ENCODE measurements at places on chromosomes 3 and 15.

DNA sequence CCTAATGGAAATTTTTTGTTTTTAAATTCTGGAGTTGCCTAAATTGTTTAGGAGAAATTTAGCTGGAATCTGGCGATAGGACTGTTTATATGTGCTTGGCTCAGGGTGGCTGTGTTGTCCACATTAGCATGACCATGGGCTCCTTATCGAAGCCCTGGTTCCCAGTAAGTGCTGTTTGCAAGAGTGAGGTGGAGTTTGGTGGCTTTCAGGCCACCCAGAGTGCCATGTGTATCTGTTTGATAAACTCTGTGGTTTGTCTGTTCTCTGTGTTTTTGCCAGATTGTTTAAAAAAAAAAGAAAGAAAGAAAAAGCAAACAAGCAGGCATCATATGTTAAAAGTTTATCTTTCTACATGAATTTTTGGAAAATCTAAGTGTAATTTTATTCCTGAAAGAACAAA is 51.5 kb downstream of the PLCL2 start:
- no peak for DNase-seq

DNA sequence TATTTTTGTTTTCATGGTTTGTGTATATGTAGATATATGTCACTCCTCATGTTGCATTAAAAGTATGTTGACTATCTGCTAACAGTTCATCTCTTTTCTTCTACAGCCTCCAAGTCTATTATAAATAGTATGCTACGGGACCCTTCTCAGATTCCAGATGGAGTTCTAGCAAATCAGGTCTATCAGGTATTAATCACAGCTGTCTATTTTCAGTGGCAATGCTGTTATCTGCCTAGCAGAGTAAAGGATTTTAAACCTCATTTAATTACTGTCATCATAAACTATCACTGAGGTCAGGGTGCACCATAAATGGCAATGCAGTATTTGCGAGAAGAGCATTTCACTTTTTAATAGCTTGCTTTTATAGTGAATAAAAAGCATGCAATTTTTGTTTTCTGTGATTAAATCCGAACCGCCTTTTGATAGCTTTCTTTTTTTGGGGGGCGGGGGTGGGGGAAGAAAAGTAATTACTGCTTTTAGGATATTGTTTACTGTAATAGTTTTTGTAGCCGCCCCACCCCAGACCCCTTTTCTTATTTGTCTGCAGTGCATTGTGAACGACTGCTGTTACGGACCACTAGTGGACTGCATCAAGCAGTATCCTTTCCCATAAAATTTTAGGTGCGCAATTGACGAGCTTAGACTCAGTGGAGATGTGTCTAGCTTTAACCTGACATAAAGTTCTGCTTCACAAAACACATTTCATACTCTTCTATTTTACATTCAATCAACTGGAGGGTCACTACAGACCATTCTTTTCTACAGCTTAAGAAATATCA is 112.3 kb downstream of the CDIN1 start:
- DNase-seq: no peak

DNA sequence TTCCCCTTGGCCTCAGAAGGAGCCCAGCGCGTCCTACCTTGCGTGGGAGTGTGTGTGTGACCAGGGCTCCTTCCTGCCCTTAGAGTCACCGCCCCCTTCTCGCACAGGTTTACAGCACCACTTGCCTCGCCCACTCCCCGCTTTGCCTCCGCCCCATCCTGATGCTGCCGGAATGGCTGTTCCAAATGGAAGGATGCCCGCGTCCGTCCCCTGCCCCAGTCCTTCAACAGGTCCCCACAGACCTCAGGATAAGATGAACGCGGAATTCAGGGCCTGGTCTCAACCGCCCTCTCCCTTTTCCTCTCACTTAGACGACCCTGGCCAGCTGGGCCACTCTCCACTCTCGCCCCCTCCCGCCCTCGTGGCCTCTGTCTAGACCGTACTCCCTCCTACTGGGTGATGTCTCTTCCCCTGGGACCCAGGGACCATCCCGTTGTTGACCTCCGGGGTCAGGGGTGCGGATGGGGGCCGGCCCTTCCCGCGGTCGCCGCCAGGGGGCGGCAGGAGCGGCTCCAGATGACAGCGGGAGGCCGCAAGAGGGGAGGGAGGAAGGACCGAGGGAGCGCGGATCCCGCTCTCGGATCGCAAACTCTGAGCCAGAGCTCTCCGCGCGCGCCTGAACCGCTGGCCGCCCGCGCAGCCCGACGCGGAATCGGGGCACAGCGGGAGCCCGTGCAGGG is at the start of gene THSD4:
TSS of gene THSD4 (plus strand) at position 585 of the 680 bp plus-strand sequence.
- peak; percentile 67 for DNase-seq

- DNase-seq: no peak
Measured at GRCh38 chr3:10823516-10823818, 7.4 kb downstream of the SLC6A11 start.

DNA sequence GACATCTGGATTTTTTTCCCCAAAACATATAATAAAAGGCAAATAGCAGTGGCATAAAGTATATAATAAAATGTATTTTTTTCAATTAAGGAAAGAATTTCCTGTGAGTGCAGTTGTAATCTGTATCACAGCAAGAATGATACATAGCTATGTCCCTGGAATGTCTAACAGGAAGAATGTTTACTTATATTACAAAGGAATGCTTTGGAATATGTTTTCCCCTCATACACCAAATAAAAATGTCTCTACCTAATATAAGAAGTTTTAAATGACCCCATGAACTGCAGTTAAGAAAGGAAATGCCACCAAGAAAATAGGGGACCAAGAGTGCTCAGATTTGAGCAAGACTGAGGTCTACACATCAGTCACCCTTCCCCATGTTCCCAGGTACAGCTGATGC is 38.0 kb upstream of the ATP11B start:
- no peak for DNase-seq

Measured in foreskin fibroblast (primary cell).